ENCODE measurements at places on chromosomes 13 and 19. TPM values are rescaled to one million over a fixed set of nuclear protein-coding genes. Genes with fewer than 3 reads are reported as not detected.

ZNF729 gene
- not detected for total RNA-seq

CLDND2 gene
- 0.92 TPM for total RNA-seq

IGFL1 gene
- total RNA-seq, result not detected

ZNF529 gene
- 14.2 TPM for total RNA-seq

C19orf85 gene
- not detected for total RNA-seq

ATP13A1 gene
- 86.5 TPM for total RNA-seq

GJB6 gene
- total RNA-seq, result 4.0 TPM

TUBB4A gene
- total RNA-seq, result 1.8 TPM

ICAM5 gene
- total RNA-seq, result 0.49 TPM

ATXN8OS gene
- not detected for total RNA-seq

GPR18 gene
- 0.37 TPM for total RNA-seq

C19orf67 gene
- total RNA-seq, result not detected

NLRP9 gene
- total RNA-seq, result not detected

FXYD3 gene
- 139 TPM for total RNA-seq

KIR2DL4 gene
- total RNA-seq, result not detected

SIGLEC12 gene
- 0.43 TPM for total RNA-seq

LRRC4B gene
- 3.5 TPM for total RNA-seq

NLRP7 gene
- total RNA-seq, result not detected

PCDH9 gene
- total RNA-seq, result 9.0 TPM

CAPN12 gene
- total RNA-seq, result 206 TPM

PTGIR gene
- total RNA-seq, result 1.7 TPM

KLF1 gene
- total RNA-seq, result not detected

CFAP97D2 gene
- total RNA-seq, result not detected

ANGPTL8 gene
- total RNA-seq, result 0.95 TPM

ACER1 gene
- 0.14 TPM for total RNA-seq

IGFL3 gene
- not detected for total RNA-seq

SLC8A2 gene
- total RNA-seq, result 5.1 TPM

TMIGD2 gene
- 0.98 TPM for total RNA-seq

F10 gene
- 8.2 TPM for total RNA-seq

CEACAM8 gene
- total RNA-seq, result not detected

DIAPH3 gene
- total RNA-seq, result 1.0 TPM

CGB1 gene
- not detected for total RNA-seq

FCER2 gene
- total RNA-seq, result 0.86 TPM

TOMM40 gene
- total RNA-seq, result 35.0 TPM

SOX1 gene
- total RNA-seq, result not detected

All from mucosa of gallbladder (tissue), 1 donor.